Progenitor cell of endocrine pancreas (in vitro differentiated cells): ENCODE measurements at places on chromosomes 3 and 15.
A peak's percentile ranks its signal among the peaks of the same experiment; 100 is the strongest.

DNA sequence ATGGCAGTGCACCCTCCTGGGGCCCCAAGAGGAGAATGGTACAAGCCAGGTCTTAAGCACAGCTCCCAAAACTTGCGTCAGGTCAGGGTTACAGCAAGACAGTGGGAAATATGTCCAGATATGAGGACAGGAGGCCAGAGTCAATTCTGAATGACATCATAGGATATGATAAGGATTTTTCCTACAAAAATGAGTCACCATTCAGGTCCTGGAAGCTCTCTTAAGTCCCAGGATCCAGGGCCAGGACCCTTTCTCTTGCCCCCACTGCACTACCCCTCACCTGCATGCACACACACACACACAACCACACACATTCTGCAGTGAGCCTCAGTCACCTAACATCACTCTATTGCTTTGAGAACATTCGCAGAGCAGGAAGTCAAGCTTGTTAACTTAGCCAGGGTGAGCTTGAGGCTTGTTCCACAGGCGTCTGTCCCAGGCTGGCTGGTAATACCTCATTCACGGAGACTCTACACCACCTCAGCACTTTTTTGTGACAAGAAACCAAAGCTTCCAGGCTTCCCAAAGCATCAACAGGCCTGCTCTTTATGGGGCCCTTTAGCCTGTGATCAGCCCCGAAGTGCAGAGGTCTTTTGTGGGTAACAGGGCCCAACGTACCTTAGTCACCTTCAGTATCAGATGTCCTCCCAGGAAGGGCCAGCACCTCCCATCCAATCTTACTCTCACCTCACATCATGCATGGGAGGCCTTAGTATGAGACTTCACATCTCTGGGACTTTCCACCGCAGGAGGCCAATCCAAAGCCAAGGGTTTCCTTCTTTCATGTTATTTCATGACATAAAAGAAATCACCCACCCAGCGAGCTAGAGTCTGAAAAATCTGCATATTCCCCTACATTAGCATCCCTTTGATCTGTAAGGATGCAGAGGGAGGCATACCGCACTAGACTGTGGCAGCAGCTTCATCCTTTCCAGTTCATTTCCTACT is 74.0 kb upstream of the LIPC start:
- DNase-seq: no peak
- H3K27me3 ChIP-seq: peaks cover 7% of the 10 kb centered on the region
- H3K36me3 ChIP-seq: no peaks in the 10 kb centered on the region
- H3K4me3 ChIP-seq: no peak overlapping the region
- peaks cover 2% of the 10 kb centered on the region for H3K4me1 ChIP-seq

DNA sequence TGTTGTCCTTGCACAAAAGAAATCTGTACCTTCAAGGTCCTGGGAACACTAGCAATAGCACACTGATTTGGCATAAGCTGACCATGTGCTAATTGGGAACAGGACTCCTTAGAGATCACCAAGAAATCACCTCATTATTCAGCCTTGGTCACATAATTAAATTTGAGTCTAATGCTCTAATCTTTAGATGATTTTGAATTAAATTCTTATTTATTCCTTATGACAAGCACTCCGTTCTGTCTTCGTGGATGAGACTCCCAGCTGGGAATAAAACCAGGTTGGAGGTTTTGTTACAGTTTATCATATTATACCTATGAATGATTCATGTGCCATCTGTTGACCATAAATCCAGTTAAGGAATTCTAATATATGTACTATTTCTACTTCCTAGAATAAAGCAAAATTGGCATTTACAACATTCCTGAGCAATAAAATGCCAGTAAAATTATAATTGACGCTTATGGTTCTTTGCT is 162.2 kb downstream of the MYRIP start:
- no peaks in the 10 kb centered on the region for H3K27me3 ChIP-seq
- H3K27ac ChIP-seq: no peak overlapping the region
- H3K4me3 ChIP-seq: no peak overlapping the region
- H3K4me1 ChIP-seq: no peaks in the 10 kb centered on the region

DNA sequence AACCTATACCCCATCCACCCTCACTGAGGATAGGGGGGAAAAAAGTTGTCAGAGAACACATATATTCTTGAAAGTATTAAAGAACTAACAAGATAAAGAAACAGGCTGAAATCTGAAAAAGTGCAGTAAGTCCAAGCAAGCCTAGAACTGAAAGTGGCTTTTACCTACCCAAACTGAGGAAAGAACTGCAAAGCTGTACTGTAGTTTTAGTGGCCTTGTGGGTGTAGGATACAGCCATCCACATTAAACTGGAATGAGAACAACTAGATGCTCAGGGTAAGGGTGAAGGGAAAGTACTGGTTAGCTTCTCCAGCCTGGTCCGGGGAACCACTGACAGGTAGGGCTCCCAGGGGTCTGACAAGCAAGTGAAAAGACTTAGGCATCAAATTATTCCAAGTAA is 10.1 kb downstream of the UBP1 start:
- H3K4me3 ChIP-seq: no peak overlapping the region
- H3K27ac ChIP-seq: no peak overlapping the region
- H3K4me1 ChIP-seq: peaks cover 24% of the 10 kb centered on the region
- no peaks in the 10 kb centered on the region for H3K27me3 ChIP-seq

DNA sequence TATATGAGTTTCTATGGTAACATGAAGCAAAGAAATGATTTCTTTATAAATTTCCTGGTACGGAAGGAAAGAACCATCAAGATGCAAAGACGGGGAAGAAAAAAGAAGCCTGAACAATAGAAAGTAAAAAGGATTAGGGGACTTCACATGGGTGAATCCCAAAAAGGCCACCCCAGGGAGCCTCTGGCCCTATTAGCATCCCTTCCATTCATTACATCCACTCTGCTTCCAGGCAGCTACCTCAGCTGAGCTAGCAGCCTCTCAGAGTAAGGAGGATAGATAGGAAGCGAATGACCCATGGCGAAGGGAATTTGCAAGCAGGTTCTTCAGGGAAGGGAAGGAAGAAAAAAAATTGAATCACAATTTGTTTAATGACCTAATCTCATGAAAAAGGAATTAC is 81.6 kb downstream of the GABRB3 start:
- H3K36me3 ChIP-seq: no peaks in the 10 kb centered on the region
- no peak for DNase-seq
- H3K4me3 ChIP-seq: no peak overlapping the region
- H3K27ac ChIP-seq: no peak overlapping the region

DNA sequence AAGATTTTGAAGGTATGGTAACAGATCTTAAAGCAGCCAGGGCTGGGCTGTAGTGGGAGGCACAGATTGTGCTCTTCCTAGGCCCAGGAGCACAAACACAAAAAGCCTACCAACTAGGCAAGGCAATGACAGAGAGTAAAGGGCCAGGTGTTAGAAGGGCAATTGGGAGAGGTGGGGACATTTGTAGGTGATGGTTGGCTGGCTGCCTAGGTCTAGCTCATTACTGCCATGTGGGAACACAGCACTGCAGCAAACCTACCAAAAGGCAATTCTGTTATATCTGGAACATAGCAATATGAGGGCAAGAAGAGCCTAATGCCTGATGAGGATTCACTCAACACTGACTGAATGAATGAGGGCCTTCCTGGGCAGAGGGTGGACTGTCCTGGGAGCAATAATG is 30.4 kb downstream of the ARHGEF3 start:
- H3K27ac ChIP-seq: peak overlapping the region; percentile 43
- no peaks in the 10 kb centered on the region for H3K27me3 ChIP-seq
- H3K36me3 ChIP-seq: peaks cover 33% of the 10 kb centered on the region
- H3K4me1 ChIP-seq: peaks cover 22% of the 10 kb centered on the region

DNA sequence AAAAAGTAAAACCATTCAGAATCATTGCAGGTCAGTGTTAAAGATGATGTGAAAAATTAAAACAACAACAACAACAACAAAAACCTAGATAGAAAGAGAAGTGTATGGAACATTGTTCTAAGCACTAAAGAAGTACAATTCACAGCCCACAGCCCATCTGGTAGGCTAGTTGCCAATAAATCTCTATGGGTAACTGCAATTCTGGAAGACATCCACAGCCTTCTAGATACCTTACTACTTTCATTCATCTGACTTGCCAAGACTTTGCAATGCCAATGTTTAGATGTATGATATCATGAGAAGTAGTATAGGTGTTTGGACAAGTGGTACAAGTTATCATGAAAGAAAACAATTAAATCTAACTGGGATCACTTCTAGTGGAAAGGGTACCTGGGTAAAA is 198.6 kb downstream of the VGLL3 start:
- no peaks in the 10 kb centered on the region for H3K36me3 ChIP-seq
- no peaks in the 10 kb centered on the region for H3K27me3 ChIP-seq
- DNase-seq: no peak

GRCh38 chr3:31161889-31162288 is 267.4 kb upstream of the GADL1 start:
- peaks cover 14% of the 10 kb centered on the region for H3K4me1 ChIP-seq
- no peak overlapping the region for H3K4me3 ChIP-seq
- no peaks in the 10 kb centered on the region for H3K27me3 ChIP-seq
- DNase-seq: no peak
- H3K27ac ChIP-seq: no peak overlapping the region

DNA sequence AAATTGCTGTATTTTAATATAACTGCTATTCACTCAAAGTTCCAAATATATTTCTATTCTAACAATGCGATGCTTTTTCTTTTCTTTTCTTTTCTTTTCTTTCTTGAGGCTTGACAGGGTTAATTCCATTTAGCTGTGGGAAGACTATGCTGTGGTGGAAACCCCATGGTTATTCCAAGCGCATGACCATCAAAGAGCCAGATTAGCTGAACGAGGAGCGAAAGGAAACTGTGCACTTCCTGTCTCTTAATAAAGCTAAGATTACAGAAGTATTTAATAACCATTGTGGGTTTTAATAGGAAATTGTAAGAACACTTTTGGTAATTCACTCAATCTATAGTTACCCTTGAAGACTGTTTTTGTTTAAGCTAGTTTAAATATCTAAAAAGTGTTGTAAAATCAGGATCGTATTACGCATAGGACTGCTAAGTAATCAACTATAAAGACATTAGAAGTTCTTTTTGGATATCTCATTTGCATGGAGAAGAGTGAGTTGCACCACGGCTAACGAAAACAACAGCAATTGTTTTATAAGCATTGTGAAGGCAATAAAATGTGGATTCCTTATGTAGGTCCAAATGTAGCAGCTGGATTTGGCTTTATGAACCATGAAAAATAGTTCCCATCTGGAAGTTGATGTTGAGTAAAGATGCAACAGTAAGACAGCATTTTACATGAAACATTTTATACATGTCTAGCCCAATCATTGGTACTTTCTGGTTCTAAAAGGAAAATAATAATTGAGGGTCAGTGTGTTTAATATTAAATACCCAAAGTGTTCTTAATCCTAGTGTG is 105.4 kb downstream of the ZIC1 start:
- H3K27me3 ChIP-seq: no peaks in the 10 kb centered on the region
- H3K36me3 ChIP-seq: no peaks in the 10 kb centered on the region
- no peaks in the 10 kb centered on the region for H3K4me1 ChIP-seq
- DNase-seq: no peak
- no peak overlapping the region for H3K27ac ChIP-seq

- H3K4me3 ChIP-seq: no peak overlapping the region
- H3K4me1 ChIP-seq: peaks cover 19% of the 10 kb centered on the region
- no peak for DNase-seq
- no peaks in the 10 kb centered on the region for H3K27me3 ChIP-seq
- no peak overlapping the region for H3K27ac ChIP-seq
These were observed 36.7 kb upstream of the VILL start for GRCh38 chr3:37953707-37954394.

DNA sequence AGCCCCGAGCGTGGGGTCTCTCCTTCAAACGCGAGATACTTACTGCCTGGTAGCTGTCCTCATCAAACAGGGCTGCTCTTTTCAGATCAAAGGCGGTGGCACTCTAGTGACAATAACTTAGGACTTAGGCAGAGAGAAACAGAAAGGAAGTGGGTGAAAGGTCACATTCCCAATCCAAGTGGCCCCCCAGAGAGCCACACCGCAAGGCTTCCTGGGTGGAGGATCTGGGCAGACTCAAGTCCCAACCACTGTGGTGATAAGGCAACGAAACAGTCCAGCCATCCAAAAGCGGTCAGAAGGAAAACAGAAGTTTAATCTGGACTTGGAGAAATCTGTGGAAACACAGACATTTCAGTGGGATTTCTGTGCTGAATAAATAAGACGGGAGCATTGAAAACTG is 227.2 kb downstream of the ADAMTS17 start:
- H3K4me1 ChIP-seq: peaks cover 8% of the 10 kb centered on the region
- peak overlapping the region; percentile 81 for H3K27ac ChIP-seq
- H3K36me3 ChIP-seq: no peaks in the 10 kb centered on the region
- H3K27me3 ChIP-seq: peaks cover 9% of the 10 kb centered on the region

DNA sequence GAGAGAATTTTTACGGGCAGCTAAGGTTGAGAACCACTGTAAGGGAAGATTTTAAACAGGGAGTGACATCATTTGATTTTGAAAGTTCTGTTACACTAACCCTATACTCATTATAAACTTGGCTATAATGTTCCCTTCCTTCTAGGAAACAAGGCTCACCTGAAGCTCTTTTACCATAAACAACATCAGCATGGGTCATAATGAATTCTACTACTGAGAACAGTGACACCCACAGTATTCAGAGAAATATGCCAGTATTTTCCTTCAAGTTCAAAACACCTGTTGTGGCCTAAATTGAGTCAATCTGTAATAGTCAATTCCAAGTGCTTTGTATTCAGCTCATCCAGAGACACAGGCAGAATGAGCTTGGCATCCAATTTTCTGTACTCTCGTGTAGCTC is 175.3 kb upstream of the STT3B start:
- H3K4me1 ChIP-seq: peaks cover 10% of the 10 kb centered on the region
- DNase-seq: no peak
- H3K27ac ChIP-seq: no peak overlapping the region
- H3K36me3 ChIP-seq: peaks cover 2% of the 10 kb centered on the region

GRCh38 chr3:186042521-186043202 is 66.2 kb downstream of the ETV5 start:
- no peak for DNase-seq
- no peak overlapping the region for H3K27ac ChIP-seq
- H3K36me3 ChIP-seq: peaks cover 4% of the 10 kb centered on the region
- H3K27me3 ChIP-seq: no peaks in the 10 kb centered on the region
- H3K4me1 ChIP-seq: peaks cover 39% of the 10 kb centered on the region
- H3K4me3 ChIP-seq: no peak overlapping the region

DNA sequence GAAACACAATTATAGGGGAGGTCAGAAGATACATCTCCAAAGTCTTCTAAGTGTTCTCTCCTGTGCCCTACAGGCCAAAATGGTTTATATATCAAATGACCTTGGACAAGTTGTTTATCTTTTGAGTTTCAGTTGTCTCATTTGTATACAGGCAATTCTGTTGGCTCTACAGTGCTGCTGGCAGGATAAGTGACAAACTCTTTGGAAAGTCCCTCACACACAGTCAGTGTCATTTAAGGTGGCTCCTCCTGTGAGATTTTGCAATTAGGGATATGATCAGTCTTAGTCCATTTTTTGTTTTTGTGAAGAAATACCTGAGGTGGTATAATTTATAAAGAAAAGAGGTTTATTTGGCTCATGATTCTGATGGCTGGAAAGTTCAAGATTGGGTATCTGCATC is 1035.8 kb upstream of the CFAP20DC start:
- DNase-seq: no peak
- H3K4me3 ChIP-seq: no peak overlapping the region
- no peaks in the 10 kb centered on the region for H3K27me3 ChIP-seq
- no peaks in the 10 kb centered on the region for H3K4me1 ChIP-seq

GRCh38 chr15:26866298-26867199 is at the start of gene GABRA5:
Gene GABRA5 (plus strand): TSS chr15:26867062. CDS start chr15:26869249, 2,187 bp downstream.
- peak; percentile 49 for DNase-seq
- peak within 1 kb of the TSS; percentile 41 for H3K4me3 ChIP-seq
- H3K27me3 ChIP-seq: peaks cover 58% of the 10 kb centered on the region
- no peak within 1 kb of the TSS for H3K27ac ChIP-seq
- no peaks in the 10 kb centered on the region for H3K4me1 ChIP-seq

- H3K27ac ChIP-seq: no peak overlapping the region
- H3K27me3 ChIP-seq: no peaks in the 10 kb centered on the region
- H3K4me3 ChIP-seq: no peak overlapping the region
- peaks cover 6% of the 10 kb centered on the region for H3K4me1 ChIP-seq
These were observed 107.8 kb upstream of the BCL6 start for GRCh38 chr3:187852842-187853730.
